ENCODE measurements at places on chromosomes 7 and 10.

GRCh38 chr7:83410989-83411591 lies 237.8 kb downstream of the SEMA3E start:
- no peak for DNase-seq

GRCh38 chr7:149794661-149795060 lies 21.3 kb upstream of the ZNF467 start:
- DNase-seq: no peak

DNA sequence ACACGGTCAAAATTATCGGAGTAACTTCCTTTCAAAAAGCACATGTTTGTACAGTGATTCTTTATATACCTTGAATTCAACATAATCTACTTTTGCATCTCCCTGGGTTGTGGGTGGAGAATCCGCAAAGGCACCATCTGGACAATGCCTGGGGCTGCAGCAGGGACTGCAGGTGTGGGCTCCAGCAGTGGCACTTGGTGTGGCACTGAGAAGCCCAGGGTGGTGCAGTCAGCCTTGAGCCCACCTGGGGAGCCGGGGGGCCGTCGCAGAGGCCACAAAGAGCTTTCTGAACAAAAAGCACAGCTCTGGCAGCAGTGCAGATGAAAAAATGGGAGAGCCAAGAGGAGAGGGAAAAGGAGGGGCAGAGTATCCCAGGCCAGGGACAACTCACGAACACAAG lies 22.2 kb downstream of the PARD3 start:
- no peak for DNase-seq

DNA sequence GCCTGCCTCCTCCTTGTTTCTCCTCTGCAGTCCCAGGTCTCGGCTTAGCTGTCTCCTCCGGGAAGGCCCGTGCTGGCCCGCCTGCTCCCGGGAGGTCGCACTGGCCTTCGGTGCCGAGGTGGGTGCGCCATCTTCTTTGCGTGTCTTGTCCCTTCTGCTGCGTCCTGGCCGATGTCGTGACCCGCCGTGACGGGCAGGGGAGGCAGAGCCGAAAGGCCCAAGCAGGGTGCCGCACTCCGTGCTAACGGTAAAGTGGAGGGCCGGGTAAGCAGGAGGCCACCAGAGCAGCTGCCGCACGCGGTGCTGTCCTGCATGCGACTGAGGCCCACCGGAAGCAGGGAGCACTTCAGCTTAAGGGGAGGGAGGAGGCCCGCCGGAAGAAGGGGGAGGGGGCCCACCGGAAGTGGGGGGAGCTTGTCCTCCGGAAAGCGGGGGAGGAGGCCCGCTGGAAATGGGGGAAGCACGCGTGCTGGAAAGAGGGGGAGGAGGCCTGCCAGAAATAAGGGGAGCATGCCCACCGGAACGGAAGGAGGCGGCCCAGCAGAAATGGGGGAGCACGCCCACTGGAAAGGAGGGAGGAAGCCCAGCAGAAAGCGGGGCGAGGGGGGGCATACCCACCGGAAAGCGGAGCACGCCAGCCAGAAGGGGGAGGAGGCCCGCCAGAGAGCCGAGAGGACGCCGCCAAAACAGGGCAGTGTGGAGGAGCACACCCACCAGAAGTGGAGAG lies 71.4 kb downstream of the PROSER2 start:
- no peak for DNase-seq

DNA sequence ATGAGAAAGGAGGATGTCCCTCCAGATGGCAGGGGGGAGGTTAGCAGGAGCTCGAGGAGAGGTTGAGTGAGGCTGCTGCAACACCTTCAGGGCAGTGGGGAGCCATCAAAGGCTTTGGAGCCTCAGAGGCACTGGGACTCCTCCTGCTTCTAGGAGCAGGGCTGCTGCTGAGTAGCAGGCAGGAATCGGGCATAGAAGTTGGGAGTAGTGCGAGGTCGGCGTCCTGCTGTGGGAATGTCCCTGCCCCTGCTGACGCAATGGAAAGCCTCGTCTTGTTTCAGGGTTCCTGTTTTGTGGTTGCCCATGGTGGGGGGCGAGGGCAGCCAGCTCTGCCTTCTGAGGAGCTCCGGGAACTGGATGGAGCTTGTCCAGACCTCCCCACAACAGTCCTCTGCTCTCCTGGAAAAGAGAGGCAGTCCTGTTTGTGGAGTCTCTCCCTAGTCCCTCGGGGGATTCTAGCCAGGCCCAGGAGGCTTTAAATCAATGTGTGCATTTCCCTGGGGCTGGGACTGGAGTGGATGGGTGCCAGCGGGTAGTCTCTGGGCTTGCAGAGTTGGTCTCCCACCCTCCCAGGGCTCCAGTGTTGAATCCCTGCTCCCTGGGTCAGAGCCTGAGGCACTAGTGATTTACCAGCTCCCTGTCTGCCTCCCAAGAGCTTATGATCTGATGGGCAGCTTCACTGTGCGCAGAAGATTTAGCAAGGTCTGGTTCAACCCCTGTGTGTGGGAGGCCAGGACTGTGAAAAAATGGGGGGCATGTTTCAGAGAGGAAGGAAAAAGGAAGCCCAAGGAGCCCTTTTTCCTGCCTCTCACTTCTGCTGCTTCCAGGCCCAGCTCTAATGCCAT lies 98.7 kb upstream of the PPIF start:
- DNase-seq: no peak

DNA sequence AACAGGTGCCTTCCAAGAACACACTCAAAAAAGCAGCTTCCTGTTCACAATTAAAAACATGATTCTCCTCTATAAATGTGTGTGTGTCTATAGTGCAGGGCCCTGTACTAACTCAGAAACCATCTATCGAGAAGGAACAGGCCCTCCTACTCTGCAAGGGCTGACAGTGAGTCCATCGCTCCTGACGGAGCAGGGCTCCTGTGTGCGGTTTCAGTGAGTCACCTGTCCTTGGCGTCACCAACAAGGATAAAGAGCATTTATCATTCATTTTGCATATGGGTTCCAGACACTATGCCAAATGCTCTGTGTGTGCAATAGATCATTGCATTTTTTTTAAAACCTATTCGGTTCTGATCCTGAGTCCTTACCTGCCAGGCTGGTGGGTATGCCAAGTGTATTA lies 63.7 kb downstream of the TACC2 start:
- no peak for DNase-seq

GRCh38 chr7:82477733-82478515 lies 34.3 kb upstream of the CACNA2D1 start:
- no peak for DNase-seq

DNA sequence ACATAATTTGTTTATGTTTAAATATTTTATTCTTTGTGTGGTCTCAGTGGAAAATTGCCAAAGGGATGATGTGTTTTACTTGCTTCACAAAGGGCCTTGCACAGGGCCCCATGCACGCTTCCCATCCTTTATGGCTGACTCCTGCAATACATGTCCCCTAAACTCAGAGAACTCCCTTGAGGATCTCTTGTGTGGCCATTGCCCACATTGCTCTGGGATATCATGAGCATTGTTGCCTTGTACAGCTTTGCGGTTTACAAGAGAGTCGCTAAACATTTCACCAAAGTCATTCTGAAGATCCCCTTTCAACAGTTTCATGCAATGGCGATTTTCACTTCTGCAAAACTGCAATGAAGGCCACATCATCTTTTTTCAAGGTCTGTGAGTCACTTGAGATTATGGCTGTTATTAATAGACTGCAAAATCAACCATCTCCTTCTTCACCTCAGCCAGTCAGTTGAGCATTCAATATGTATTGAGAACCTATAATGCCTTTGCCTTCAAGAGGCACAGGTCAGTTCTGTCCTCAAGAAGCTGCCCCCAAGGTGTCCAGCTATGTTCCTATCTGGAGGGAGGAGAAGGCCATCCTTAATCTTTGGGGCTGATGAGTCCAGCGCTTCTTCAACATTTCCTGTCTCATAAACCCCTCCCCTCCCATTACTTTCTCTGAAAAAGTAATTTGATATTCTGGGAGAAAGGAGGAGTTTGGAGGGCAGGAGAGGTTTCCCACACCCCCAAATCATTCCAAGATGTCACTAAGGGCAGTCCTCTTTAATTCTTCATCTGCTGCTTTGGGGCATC lies 108.1 kb downstream of the CCDC71L start:
- no peak for DNase-seq

DNA sequence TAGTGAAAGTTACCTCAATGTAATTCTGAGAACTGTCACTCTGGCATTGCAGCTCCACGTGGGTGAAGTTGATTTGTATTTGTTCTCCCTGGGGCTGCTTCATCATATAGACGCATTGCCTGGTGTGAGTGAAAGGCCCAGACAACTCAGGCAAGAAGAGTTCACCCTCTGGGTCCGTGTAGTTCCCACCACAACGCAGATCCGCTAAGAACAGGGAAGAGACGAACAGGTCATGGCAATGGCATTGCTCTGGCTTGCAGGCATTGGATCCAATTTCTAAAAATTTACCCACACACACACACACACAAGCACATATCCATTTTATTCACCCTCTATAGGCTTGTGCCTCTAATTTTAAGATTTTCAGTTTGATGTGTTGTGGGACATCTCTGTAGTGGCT lies 45.4 kb downstream of the CUBN start:
- no peak for DNase-seq

- DNase-seq: no peak
Observed at GRCh38 chr7:45726883-45727282, 146.0 kb downstream of the CCDC201 start.

DNA sequence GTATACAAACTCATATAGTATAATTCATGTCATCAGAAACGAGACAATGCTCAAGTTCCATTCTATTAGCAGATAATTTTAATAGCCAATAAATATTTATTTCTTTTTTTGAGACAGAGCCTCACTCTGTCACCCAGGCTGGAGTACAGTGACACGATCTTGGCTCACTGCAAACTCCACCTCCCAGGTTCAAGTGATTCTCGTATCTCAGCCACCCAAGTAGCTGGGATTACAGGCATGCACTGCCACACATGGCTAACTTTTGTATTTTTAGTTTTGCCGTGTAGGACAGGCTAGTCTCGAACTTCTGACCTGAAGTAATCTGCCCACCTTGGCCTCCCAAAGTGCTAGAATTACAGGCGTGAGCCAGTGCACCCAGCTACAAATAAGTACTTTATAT lies 45.7 kb downstream of the ORC5 start:
- no peak for DNase-seq

GRCh38 chr10:33329178-33329577 lies 5.3 kb downstream of the NRP1 start:
- no peak for DNase-seq

DNA sequence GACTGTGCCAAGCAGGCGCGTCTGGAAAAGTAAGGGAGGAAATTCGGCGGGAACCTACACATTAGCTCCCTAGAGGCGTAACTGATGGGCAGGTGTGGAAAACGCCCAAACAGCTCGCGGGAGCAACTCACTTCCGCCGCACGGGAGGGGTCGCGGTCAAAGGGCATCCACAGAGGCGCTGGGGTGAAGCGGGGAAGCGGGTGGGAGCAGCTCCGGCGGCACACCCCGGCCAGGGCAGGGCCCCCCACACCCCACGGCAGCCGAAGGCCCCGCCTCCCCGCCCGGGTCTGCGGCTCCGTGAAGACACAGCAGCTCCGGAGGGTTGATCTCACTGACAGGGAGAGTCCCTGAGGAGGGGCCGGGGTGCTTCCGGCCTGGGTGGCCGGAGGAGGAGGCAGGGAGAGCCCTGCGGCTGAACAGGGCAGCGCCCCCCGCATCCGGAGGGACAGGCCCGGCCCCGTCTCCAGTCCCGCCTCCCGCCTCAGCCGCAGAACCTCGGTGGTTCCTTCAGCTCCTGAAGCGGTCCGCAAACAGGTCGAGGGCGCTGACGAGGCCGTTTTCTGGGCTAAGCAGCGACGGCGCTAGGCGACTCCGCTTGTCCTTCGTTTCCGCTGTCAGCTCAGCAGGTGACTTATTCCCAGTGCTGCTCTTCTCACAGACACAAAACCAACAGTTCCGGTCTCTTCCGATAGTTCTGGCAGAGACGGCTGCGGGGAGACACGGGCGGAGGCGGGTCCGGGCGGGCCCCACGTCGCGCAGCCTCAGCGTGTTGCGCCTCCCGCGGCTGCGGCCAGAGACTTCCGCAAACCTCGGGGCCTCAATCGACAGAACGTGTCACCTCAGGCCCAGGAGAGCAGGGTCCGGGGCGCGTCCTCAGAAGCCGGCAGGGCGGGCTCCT lies 276.1 kb downstream of the DNAJB6 start:
- DNase-seq: peak; percentile 58

- DNase-seq: no peak
Observed at GRCh38 chr7:17402628-17403278, 104.3 kb downstream of the AHR start.

- DNase-seq: no peak
Observed at GRCh38 chr7:23971031-23971430, 261.0 kb downstream of the STK31 start.

DNA sequence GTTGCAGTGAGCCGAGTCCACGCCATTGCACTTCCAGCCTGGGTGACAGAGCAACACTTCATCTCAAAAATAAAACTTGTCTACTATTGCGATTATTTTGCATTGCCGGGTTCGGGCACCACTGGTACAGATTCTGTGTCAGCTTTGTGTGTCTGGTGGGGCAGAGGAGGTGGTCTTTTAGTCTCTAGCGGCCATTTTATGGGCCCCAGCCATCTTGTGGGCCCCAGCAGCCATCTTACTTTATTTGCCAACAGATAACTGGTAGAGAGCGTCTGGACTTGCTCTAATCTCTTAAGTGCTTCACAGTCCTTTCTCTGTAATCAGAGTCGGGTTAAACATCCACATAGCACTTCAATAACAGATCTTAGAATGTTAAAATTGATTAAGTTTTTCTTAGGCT lies 4.9 kb downstream of the BUD23 start:
- DNase-seq: no peak

DNA sequence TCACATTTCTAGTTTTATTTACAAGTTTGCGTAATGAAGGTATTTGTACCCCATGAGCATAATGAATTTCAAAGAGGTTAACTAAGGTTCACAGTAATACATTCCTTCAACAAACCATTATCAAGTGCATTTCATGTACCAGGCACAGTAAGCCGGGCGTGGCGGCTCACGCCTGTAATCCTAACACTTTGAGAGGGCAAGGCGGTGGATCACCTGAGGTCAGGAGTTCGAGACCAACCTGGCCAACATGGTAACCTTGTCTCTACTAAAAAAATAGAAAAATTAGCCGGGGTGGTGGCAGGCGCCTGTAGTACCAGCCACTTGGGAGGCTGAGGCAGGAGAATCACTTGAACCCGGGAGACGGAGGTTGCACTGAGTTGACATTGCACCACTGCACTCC lies 4.3 kb upstream of the EIF3A start:
- DNase-seq: no peak

- no peak for DNase-seq
Observed at GRCh38 chr7:132029369-132030085, 473.1 kb upstream of the PODXL start.

DNA sequence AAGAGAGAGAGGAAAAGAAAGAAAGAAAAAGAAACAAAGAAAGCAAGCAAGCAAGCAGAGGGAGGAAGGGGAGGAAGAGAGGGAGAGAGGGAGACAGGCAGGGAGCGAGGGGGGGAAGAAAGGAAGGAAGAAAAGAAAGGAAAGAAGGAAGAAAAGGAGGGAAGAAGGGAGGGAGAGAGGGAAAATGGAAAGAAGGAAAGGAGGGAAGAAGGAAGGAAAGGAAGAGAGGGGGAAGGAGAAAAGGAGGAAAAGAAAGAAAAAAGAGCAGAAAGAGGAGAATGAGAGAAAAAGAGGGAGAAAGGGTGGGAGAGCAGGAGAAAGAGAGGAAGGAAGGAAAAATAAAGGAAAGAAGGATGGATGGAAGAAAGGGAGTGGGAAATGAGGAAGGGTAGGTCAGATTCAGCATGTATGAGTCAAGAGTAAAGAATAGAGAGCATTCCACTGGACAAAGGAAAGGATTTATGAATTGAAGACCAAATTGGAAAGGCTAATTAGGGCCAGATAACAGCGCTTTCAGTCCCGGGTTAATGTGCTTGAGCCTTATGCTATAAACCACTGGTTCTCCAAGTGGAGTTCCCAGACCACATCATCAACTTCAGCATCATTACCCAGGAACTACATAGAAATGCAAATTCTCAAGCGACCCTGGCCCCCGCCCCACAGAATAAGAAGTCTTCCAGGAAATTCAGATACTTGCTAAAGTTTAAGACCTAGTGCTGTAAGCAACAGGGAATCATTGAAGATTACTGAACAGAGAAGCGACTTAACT lies 85.1 kb downstream of the C10orf90 start:
- DNase-seq: no peak

All from stimulated activated CD4-positive, alpha-beta T cell treated with anti-CD3 and anti-CD28 coated beads, Interleukin-4, amount 100 ng/mL, for 1 hour (primary cell).